Bone marrow (tissue), 2 donors: ENCODE measurements at places on chromosomes 16 and 17.

DNA sequence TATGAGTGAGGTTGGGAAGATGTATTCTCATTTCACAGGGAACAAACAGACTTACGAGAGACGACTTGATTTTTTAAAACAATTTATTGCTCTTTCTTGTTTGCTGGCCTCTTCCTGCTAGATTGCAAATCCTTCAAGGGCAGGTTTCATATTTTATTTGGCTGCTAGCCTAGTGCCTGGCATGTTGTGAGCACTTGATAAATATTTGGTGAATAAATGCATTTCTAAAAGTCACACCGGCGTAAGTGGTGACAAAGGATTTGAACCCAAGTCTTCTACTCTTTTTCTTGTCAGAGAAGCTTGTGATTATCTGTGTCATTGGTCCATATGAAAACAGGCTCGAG, 1.4 kb downstream of the WWP2 start:
- no peak for DNase-seq

GRCh38 chr16:28146536-28146935, 65.2 kb downstream of the XPO6 start:
- DNase-seq = no peak

- DNase-seq = no peak
These were observed 21.7 kb upstream of the ABCC11 start for GRCh38 chr16:48269011-48269410.

- no peak for DNase-seq
These were observed 200.4 kb downstream of the RAB11FIP4 start for GRCh38 chr17:31591924-31592323.

GRCh38 chr17:80880648-80880985, 111.0 kb upstream of the CHMP6 start:
- DNase-seq = no peak

DNA sequence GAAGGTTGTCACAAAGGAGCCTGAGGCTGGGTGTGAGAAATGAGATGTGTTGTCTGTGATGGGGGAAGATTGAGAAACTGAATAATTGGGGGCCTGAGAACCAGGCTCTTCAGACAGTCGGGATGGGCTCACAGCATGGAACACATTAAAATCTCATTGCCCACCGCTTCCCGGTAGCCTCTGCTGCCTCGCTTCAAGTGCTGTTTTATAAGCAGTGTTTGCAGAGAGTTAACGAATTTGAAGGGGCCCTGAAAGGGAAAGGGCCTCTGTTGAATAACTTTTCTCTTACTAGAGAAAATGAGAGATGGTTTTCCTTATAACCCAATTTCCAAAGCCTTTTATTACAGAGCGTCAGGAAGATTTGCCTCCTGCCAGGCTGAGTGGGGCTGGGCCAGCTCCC, 258.8 kb upstream of the ASIC2 start:
- no peak for DNase-seq

DNA sequence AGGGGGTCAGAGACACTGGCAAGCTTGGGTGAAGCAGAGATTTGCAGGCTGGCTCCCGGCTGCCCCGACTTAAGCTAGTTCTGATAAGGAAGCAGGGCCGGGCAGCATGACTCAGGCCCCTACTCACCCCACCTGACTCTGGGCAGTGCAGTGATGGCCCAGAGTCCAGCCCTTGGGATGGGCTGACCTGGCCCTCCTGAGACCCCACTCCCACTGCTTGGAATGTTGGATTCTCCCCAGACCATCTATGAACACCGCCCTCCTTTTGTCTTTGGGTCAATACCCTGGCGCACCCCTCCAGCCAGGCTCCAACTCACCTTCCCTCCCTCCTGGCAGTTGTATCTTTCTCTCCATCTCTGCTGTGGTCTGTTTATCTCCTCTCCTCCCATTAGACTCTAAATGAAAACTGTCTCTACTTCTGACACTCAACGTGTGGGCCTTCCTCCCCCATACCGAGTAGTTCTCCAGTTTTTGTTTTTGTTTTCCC, 21.0 kb downstream of the LGALS3BP start:
- no peak for DNase-seq

GRCh38 chr17:48290378-48290777, 139.6 kb downstream of the SKAP1 start:
- DNase-seq = no peak

DNA sequence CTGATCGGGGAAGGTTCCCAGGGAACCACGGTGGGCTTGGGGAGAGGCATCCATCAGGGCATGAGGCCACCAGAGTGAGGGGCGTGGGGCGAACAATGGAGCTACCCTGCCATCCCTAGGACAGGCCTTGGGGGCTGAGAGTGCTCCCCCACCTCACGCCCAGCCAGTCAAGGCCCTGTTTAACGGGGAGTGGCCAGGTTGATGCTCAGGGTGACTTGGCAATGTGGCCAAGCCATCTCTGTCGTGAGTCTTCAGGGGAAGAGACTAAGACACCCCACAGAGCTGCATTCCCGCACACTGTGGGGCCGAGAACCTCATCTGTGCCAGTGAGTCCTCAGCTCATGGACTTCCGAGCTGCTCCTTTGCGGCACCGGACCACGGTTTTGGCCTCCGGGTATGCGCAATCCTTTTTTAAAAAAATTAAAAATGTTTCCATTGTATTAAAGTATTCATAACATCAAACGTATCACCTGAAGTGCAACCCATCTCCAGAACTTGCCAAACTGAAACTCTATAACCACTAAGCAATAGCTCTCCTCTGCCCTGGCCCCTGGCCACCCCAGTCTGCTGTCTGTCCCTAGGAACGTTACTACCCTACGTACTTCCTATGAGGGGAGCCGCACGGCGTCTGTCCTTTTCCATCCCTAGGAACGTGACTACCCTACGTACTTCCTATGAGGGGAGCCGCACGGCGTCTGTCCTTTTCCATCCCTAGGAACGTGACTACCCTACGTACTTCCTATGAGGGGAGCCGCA, 71.8 kb upstream of the DOC2B start:
- no peak for DNase-seq

GRCh38 chr16:54677308-54677950, 253.2 kb upstream of the IRX5 start:
- DNase-seq = no peak

DNA sequence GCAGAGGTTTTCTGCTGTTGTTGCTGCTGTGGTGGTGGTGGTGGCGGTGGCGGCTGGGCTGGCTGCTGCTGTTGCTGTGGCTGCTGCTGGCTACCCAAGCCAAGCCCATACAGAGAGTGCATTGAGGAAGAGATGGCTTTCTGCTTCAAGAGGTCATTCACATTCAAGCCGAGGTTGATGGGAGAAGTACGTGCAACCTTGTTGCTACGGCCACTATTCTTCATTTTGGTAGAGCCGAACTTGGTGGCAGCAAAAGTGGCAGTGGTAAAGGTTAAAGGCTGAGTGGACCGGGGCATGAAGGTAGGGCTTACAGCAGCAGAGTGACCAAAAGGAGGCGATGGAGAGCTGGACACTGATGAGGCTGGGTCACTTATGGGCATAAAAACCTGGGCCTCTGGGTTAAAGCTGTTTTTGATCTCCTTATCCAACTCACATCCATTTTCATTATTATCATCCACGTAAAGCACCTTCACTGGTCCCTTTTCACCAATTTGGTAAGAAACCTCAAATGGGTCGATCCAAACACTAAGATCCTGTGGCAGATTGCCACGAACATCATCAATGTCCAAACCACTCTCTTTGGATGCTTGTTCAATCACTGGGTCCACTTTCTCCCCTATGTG, 2.8 kb downstream of the TOB1 start:
- DNase-seq = peak; percentile 20

DNA sequence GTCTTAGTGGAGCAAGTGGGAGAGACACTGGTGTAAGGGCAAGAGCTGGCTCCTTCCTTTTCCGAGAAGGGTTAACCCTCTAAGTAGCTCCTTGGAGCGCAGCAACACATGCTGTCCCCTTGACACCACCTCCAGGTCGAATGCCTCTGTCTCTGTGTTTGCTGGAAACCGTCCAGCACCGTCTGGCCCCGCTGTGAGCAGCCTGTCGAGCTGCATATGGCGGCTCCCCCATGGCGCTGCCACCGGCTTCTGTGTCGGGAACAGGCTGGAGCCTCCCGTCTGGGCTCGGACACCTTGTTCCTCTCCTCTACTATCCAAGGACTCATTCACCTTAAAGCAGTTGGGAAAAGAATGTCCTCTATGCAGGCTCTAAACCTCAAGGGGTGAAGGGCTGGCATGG, 28.9 kb upstream of the WSCD1 start:
- no peak for DNase-seq

- no peak for DNase-seq
These were observed 1.8 kb downstream of the SHBG start for GRCh38 chr17:7631398-7632380.

- no peak for DNase-seq
These were observed 8.1 kb upstream of the CHMP6 start for GRCh38 chr17:80983545-80983944.

DNA sequence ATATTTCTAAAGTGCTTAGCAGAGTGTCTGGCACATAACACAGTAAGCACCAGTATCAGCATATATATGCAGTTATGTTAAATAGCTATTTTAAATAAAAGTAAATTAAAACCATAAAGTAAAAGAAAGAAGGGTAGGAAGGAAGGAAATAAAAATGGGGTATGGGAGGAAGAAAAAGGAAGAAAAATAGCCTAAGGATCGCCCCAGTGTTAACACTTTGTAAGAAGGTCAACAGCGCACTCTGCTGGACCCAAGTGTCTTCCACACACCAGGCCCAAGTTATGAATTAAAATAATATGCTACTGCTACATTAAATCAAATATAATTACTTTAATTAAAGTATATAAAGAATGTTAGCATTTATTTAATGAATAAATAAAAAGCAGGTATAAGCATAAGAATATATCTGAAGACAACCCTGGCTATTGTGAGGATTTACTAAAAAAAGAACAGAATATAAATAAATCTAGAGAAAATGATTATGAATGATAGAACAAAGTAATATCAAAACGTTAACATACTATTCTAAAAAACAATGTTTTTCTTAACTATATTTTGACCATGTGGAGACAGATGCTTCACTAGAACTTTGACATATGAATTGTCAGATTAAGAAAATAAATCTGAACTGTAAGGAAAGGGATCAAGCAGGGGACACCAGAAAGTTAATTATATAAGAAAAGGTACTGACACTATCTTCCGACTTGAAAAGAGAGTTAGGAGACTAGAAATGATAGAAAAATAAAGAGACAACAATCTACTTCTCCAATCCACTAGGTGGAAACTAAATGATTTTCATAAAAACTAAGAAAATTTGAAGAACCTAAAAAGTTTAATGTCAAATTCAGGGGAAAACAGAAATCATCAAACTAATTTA, 25.9 kb downstream of the BRIP1 start:
- DNase-seq = peak; percentile 56

DNA sequence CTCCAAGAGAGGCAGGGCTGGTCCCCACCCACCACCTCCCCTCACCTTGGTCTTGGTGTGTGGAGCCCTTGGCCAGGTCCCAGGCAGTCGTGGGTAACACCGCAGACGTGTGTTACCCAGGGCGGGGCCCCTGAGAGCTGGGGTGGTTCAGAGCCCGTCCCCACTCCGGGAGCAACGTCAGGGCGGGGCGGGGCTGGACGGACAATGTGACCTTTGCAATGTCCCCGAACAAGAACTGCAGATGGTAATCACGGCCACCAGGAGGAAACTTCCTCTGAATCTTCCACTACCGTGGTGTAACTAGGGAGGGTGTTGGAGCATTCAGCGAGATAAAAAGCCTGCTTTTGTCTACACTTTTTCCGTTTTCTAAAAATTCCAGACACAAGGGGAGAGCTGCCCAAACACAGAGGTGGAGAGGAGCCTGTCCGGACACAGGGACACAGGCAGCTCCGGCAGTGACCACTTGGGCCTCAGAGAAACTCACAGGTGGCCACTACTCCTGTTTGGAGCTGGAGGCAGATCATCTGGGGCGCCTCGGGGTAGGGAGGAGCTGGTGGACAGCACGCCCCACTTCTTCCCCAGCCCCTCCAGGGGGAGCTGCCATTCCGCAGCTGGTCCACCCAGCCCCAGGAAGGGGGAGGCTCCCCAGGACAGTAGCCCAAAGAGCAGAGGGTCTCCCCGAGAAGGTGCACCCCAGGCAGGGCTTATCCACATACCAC, 14.2 kb upstream of the SLC38A10 start:
- DNase-seq = peak; percentile 74

- DNase-seq = no peak
These were observed 29.5 kb downstream of the DRC3 start for GRCh38 chr17:18002171-18002570.

DNA sequence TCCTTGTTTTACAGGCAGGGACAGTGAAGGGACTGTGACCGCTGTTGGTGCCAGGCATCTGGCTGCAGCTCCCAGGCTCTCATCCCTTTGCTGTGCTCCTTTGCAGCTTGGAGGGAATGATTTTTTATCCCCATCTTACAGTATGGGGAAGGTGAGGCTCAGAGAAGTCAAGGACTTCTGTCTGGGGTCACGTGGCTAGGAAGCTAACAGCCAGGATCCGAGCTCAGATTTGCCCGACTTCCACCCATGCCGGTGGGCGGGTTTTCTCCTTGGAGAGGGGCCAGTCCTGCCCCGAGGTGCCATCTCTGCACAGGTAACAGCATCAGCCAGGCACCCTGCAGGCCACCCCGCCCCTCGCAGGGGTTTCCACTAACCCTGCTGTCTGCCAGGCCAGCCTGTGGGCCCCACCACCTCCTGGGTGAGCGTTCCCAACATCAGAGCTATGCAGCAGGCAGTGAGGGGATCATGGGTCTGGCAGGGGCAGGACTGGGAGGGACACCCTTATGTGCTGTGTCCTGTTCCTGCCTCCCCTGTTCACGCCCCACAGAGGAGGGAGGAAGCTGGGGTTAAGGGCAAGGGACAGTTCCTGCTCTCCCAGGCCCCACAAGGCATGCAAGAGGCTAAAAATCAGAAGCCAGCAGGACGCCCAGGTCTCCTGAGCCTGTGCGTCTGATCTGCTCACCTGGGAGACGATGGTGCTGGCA, 25.4 kb downstream of the JPH3 start:
- no peak for DNase-seq

DNA sequence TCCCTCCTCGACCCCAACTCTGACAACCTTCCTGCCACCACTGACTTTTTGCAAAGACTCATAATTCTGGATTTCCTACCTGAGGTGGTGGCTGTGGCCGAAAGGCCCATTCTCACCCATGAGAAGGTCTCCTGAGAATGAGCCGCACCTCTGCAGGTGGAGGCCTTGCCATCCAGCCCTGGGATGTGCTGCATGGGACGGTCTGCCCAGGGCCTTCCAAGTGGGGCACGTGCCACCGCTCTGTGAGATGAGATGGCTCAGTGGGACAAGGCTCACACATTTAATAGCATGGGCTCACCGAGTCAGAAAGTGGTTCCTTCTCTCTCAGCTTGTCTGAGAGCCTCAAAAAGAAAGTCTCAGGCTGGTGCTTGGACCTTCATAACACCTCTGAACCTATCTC, 112.8 kb downstream of the AMFR start:
- DNase-seq = no peak
